ENCODE measurements at places on chromosomes 12 and 14.

GRCh38 chr14:105765893-105766614 lies 239.7 kb downstream of the TMEM121 start:
- no peak for DNase-seq

DNA sequence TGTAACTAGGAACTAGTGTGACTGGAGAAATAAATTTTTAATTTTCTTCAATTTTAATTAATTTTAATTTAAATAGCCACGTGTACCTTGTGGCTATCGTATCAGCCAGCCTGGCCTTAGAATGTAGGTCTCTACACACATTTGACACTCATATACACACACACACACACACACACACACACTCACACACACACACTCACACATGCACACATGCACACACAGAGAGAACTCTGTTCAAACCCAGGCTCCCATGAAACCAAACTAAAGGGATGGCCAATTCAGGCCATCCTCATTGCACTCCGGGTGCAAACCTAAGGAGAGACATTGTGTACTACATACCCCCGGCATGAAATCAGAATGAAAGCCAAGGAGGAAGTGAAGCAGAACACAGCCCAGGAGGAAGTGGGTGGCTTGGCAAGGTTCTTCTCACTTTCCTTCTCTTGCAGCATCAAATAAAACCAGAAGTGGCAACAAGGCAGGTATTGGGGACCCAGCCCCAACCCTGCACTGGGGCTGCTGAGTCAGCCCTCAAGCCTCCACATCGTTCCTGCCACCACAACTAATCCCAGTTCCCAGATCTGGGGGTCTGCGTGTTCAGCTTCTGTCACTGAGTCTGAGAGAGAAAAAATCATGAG lies 26.2 kb upstream of the CHPT1 start:
- no peak for DNase-seq

DNA sequence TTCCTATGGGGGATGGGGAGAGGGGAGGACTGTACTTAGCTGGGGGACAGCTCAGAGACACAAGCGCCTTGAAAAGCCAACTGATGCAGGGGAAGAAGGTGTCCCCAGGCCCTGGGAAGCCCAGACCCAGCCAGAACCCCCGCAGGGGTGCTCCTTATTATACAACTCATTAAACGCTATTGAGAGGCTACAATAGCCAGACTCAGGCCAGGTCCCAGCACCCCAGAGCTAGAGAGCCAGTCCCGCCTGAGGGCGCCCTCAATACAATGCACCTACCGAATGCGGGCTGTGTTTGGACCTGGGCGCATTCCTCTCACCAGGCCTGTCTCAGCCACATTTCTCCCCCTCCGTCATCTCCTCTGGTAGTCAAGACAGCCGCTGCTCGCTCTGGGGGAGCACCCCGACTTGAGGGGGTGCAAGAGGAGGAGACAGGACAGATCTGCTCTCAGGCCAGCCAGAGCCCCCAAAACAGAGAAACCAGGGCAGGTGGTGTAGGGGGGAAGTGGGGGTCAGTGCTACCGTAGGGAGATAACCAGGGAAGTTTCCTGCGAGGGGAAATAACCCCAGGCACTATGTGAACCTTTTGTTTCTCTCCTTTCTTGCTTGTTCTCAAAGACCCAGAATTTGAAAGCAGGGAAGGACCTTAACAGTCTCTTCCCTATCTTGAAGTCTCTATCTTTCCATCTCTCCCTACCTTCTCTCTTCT lies 6.1 kb upstream of the ASIC1 start:
- no peak for DNase-seq

GRCh38 chr12:8038659-8039114 lies 6.2 kb downstream of the FOXJ2 start:
- DNase-seq = no peak

GRCh38 chr12:74581439-74581838 lies 43.8 kb downstream of the ATXN7L3B start:
- no peak for DNase-seq

DNA sequence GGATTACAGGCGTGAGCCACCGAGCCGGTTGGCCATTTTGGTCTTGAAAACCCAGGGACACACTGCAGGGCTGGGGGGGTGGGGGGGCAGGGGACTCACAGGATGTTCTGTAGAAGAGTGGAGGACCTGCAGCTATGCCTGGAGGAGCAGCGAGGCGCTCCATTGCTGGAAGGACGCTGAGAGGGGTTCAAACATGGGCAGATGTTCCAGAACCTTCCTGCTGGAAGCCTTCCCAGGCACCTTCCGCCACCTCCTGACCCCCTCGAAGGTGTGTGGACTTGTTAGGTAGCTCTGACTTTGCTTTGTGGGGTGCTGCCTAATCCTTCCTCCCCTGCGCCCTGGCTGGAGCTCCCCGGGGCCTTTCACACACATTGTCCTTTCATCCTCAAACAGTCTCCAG lies 19.6 kb upstream of the PPP1R13B start:
- DNase-seq = no peak

GRCh38 chr12:75154388-75154787 lies 55.3 kb downstream of the KCNC2 start:
- no peak for DNase-seq

- DNase-seq = no peak
Observed at GRCh38 chr12:75819512-75819911, 212.1 kb downstream of the PHLDA1 start.

DNA sequence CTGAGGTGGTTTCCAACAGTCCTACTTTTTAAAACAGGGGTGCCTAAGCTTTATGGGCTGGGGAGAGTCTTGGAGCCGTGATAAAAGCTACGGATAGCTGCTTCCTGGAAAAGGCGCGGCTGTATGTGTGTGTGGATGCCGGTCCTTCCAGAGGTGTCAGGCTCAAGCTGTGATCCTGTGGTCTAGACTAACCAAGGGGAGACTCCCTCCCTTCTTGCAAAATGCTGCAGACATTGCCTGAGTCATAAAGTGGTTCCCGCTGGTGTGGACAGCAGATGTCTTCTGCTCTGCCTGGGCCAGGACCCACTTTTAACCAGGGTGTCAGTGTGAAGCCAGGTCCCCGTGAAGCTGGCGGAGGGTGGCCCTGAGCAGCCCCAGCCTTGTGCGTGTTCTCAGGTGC lies 37.8 kb downstream of the CCDC92 start:
- DNase-seq = no peak

GRCh38 chr12:78712834-78713481 lies 151.6 kb upstream of the SYT1 start:
- DNase-seq = no peak

GRCh38 chr12:128163086-128163485 lies 103.9 kb upstream of the TMEM132C start:
- no peak for DNase-seq

GRCh38 chr14:60195179-60195810 lies 30.1 kb upstream of the DHRS7 start:
- no peak for DNase-seq

- no peak for DNase-seq
Observed at GRCh38 chr12:3980504-3981272, 107.5 kb upstream of the PARP11 start.

- no peak for DNase-seq
Observed at GRCh38 chr12:87085286-87085685, 829.1 kb upstream of the MGAT4C start.

DNA sequence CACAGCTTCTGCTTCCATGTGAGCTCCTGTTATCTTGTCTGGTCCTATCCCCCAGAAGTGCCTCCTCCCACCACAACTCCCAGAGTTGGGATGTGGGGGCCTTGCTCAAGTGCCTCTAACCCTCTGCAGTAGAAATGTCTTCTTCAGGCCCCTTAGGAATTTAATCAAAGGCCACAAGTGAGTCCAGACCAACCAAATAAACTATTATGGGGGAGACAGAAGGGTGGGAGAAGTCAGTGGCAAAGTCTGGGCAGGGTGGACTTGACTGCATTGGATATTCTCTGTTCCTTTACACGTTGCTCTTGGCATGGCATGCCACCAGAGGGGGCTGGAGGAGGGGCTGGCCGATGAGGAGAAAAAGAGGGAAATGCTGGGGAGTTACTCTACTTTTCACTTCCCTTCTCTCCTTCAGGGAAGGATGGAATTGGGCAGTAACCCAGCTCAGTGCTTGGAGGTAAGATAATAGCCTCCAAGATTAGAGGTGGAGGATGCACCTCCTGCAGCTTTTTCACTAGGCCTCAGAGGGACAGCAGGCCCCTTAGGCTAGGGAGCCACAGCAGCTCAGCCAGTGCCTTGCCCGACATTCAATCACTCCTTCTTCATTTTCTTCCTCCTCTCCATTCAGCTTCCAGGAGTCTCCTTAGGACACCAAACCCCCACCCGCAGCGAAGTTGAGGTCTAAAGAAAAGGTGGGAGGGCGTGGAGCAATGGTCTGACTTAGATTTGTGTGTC lies 1.2 kb upstream of the AP1G2 start:
- no peak for DNase-seq

DNA sequence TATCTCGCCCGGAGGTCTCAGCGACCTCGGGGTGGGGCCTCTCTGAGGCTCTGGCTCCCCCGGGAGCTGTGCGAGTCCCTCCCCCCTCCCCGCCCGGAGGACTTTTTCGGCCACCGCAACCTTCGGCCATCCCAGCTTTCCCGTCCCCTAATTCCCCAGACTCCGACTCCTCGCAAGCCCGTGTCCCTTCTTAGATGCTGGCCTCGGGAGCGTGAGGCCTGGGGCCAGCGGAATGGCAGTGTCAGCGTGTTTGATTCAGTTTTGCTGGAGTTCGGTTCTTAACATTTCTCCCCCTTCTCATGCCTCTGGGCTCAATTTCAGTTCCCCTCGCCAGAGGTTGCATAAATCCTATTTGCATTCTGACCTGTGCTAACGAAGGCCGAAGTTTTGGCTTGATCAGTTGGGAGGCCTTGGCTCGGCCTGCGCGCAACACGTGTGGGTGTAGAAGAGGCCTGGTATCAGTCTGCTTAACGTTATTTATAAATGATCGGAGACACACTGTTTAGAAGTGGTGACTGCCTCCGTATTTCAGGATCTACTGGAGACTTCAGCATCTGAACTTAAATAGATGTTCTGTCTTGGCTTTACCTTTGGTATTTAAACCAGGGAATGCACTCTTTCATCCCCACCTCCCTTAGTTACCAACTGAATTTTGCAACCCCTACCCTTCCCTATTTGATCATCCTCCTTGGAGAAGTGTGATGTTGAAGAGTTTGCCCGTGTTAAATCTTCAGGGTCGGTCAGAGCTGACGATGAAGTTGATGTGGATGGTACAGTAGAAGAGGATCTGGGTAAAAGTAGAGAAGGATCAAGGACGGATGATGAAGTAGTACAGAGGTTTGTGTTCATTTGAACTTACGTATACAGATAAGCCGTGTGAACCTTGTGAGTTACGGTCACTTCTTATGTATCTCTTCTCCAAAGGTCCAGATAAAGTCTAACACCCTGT lies 851 bp downstream of the HSP90B1 start:
- DNase-seq = no peak

DNA sequence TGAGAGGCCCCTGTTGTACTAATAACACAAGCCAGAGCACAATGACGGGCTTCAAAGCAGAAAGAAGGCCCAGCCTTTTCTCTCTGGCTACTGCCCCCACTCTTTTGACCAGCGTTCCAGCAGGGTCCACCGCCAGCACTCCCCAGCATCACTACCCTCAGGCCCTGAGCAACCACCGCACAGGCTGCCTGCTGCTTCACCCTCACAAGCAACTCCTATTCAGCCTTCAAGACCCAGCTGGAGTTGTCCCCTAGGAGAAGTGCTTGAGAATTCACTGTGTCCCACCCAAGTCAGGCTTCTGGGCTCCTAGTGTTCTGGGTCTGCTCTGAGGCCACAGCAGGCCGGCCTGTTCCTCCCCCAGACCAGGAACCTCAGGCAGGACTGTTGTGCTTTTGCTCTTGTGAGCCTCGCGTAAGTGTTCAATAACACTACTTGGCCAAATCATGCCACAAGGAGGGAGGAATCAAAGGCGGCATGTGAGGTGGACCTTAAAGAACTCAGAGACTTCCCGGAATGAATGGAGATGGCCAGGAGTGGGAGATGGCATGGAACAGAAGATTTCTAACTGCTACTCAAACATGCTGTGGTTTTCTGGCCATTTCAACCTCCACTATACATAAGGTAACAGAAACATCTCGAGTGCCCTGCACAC lies 83.3 kb upstream of the GPR68 start:
- DNase-seq = no peak

- DNase-seq = peak; percentile 81
Observed at GRCh38 chr14:51094901-51095853, at the start of gene TRIM9. TSS of gene TRIM9 (minus strand) at chr14:51095105. CDS start at chr14:51094939, 166 bp downstream.

DNA sequence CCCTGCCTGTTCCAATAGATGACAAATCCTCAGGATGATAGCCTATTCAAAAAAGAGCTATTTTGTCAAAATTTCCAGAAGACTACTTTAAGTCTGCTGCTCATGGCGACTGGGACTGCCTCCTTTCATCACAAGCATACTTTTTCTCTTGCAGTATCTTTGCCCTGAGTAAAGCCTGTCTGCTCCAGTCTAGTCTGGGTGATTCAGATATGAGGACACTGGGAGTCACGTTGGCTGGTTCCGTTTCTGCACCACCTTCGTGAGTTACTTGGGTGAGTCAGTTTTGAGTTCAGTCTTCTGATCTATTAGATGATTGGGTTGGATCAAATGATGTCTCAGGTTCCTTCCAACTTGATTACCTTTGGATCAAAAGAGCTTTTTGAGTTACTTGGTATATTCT lies 301.3 kb upstream of the STXBP6 start:
- no peak for DNase-seq

GRCh38 chr14:87966816-87967215 lies 26.2 kb downstream of the GALC start:
- DNase-seq = no peak

GRCh38 chr12:54658306-54659264 lies 10.4 kb upstream of the DCD start:
- DNase-seq = no peak

DNA sequence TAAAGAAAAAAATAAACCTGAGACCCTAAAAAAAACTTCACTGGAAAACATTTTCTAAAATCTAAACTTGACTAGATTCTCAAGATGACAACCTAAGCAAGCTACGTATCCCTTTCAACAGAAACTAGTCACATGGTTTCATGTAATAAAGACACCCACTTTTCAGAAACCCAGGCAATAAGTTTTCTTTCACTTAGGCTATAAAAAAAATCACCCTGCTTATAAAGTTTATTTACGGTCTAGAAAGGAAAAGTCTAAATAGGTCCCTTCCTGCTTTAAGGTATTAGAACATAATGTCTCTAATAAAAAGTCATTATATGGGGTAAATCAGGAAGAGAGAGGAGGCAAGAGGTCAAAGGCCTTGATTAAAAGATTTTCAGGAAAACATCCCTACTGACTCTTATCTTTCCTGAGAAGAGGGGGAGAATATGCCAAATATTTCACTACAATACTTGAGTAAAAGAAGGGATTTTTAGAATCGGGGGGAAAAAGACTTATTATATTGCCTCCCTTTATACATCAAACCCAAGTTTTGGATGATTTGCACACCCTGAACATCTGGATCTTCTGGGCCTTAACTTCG lies 9.5 kb downstream of the CLIP1 start:
- no peak for DNase-seq

DNA sequence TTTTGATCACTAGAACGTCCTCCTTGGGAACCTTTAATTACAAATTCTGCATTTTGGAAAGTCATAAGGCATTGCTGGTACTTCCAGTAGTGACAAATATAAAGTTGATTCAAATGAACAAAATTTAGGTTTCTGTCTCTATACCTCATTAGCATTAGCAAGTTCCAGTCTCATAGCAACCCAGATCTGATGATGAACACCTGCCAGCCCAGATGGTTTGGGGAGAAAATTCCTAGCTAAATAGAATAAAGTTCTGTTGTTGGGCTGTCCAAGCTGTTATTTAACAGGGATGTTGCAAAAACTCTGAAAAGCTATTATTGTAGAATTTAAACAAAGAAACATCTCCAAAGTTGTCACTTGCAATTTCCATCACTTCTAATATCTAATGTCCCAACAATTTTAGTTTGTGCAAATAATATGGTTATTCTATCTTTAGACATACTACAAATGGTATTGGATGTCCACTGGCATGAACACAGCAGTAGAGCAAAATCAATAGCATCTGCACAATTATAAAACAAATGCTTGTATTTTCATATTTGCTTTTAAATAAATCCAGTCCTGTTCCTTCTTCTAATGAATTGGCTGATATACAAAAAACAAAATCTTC lies 299.4 kb downstream of the SLC16A7 start:
- no peak for DNase-seq
